NCI-H774 (cell line): ENCODE measurements at places on chromosomes 5 and 9.

- no peak for DNase-seq
These were observed 113.4 kb downstream of the MRPL36 start for GRCh38 chr5:1686016-1686802.

- no peak for DNase-seq
These were observed 273.8 kb upstream of the TARS1 start for GRCh38 chr5:33166948-33167347.

DNA sequence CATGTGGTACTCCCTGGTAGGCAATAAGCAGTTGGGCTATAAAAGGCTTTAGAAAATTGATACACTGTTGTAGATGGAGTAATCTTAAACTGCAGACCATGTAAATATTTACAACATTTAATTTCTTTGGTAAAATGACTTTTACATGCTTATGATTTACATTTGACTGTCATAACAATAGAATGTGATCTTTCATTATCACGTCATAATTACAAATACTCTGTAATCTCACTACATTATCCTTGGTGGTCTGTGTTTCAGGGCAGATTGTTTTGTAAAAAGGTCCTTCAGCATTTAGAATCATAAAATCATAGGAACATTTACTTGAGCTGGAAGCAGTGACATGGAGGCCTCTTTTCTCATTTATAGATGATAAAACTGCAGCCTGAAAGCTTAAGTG is 73.3 kb upstream of the PRRC1 start:
- no peak for DNase-seq

DNA sequence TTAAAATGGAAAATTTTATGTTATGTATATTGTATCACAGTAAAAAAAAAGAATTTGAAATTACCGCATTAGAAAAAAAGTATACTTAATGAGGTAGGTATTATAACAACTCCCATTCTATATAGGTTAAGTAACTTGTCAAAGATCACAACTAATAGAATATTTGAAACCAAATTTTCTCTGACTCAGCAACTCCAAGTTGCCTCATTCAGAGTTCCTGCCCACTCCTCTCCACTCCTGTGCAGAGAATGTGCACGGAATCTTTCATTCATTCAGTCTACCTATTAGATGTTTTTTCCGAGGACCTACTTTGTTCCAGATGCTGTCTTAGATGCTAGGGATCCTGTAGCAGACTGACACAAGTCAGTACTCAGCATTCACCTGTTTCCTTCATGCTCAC is 15.4 kb downstream of the SH3TC2 start:
- no peak for DNase-seq

DNA sequence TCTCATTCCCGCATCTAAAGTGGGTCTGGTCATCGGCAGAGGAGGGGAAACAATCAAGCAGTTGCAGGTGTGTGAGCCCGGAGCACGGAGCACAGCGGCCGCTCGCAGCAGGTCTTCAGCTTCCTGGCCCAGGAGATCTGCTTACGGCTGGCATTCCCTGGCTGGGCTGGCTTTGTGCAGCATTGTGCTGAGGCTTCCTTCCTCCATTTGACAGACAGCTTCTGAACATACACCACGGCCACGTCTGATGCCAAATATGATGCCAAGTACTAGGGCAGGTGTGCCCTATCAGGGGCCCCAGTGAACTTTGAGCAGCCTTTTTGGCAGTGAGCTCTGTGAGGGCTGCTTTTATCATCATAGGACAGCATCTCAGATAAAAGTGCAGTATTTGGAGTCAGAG is 37.1 kb downstream of the FUBP3 start:
- no peak for DNase-seq

- no peak for DNase-seq
These were observed 38.2 kb upstream of the CPEB4 start for GRCh38 chr5:173849908-173850307.

GRCh38 chr9:78238046-78239038 is 2.5 kb downstream of the CEP78 start:
- no peak for DNase-seq

GRCh38 chr9:126461029-126461428 is 134.4 kb downstream of the MVB12B start:
- DNase-seq = no peak

GRCh38 chr5:127040796-127041520 is 10.6 kb upstream of the MARCHF3 start:
- no peak for DNase-seq

DNA sequence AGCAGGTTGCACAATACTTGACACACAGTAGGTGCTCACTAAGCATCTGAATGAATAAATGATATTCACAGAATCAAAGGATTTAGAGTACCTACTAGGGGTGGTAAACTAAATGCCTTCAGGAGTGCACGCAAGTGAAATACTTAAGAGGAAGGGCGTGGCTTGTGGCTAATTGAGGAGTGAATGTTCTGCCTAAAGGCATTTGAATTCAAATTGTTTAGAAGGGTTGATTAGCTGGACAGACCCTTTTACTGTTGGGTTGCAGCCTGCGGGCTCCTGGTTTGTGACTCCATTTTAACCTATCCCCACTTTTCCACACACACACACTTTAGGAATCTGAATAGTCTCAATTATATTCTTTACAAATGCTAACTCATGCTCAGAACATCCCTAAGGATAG is 63.1 kb downstream of the PPP2R2B start:
- DNase-seq = no peak

DNA sequence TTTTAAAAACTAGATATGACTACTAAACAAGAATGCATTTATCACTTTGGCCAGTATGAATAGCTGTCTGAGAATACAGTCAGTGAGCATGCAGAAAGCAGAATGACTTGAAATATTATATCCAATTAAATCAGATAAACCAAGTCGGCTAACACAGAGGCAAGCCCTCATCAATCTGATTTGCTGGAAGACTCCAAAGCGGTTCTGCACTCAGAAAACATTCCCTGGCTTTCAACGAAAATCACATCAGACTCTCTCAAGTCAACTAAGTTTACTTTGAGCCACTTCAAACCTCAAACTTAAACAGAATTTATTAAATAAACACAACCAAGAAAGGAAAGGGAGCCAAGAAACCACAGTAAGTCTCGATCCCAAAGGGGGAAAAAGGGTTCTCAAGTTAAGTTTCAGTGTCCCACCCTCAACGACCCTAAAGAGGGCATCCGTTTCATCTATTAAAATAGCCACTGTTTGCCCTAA is 1.4 kb downstream of the MYO10 start:
- DNase-seq = no peak

DNA sequence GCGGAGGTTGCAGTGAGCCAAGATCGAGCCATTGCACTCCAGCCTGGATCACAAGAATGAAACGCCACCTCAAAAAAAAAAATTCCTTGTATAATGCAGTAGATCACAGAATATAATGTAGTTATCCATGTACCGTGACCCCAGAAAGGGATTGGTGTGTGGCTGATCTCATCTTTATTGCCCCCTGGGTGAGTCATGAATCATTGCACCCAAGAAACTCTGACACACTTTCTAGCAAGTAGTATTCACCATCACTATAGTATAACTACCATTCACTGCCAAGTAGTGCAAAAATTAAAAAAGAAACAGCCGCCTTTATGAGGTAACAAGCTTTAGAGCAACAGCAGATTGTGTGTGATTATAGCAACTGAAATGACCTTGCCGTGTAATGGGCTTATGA is 23.7 kb upstream of the ANKH start:
- DNase-seq = no peak
